ENCODE measurements at places on chromosomes 11 and 22. TPM values are rescaled to one million over a fixed set of nuclear protein-coding genes. Genes with fewer than 3 reads are reported as not detected.

DNA sequence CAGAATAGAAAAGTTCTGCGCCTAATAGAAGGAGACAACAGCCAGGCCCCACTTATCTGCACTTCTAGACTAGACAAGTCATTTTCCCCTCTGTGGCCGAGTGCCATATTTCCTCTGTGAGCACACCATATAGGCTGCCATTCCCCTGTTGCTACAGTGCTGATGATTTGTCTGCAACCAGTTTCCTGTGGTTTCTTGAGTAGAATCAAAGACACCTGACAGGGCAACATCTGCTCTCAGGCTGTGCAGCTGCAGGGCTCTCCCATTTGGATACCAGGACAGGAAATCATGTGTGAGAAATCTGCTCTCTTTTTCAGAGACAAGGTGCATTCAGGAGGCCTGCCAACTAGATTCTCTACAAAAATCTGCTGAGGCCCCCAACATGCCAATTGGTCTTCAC is 879.3 kb downstream of the DLG2 start:
- H3K4me3 ChIP-seq, result no peak overlapping the region
- no peaks in the 10 kb centered on the region for H3K36me3 ChIP-seq
- no peak for DNase-seq
- H3K27ac ChIP-seq, result no peak overlapping the region

- no peak overlapping the region for H3K27ac ChIP-seq
- no peak for DNase-seq
- H3K27me3 ChIP-seq, result no peaks in the 10 kb centered on the region
- no peaks in the 10 kb centered on the region for H3K4me1 ChIP-seq
- H3K4me3 ChIP-seq, result no peak overlapping the region
These were observed 453.4 kb downstream of the NTM start for GRCh38 chr11:131823772-131824171.

DNA sequence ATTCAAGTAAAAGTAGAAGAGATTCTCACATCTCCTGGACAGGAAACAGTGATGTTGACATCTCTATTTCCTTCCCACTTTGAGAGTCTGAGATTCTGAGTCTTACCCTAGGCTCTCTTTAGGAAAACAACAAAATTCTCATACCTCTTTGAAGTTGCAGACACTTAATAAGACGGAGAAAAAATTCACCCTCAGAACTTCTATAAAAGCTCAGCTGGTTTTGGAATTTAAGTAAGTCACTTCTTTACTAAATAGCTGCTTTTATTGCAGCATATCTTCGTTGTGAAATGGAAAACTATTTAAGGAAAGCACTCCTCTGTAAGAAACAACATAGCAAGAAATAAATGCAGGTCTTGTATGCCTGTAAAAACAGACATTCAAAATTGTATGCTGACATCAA is 79.1 kb downstream of the MSANTD4 start:
- no peak overlapping the region for H3K4me3 ChIP-seq
- H3K36me3 ChIP-seq, result no peaks in the 10 kb centered on the region
- H3K4me1 ChIP-seq, result no peaks in the 10 kb centered on the region
- no peaks in the 10 kb centered on the region for H3K27me3 ChIP-seq
- peak; percentile 29 for DNase-seq
- H3K27ac ChIP-seq, result no peak overlapping the region

DNA sequence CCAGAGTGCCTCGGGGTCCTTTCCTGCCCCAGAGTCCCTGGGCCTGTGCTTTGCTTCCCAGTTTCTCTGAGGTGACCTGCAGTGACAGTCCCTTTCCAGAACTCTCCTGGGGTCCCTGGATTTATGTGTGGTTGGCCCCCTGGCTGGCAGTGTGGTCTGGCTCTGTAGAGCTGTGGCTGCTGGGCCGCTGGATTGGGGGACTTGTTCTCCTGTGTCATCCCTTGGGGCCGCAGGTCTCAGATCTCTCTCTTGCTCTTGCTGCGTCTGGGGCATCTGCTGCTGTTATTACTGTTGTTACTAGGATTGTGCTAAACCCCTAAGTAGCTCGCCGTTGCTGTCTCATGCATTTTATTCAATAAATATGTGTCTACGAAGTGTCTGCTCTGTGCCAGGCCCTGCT is 31.9 kb downstream of the FAM83F start:
- DNase-seq, result no peak
- no peaks in the 10 kb centered on the region for H3K36me3 ChIP-seq
- no peaks in the 10 kb centered on the region for H3K27me3 ChIP-seq

DNA sequence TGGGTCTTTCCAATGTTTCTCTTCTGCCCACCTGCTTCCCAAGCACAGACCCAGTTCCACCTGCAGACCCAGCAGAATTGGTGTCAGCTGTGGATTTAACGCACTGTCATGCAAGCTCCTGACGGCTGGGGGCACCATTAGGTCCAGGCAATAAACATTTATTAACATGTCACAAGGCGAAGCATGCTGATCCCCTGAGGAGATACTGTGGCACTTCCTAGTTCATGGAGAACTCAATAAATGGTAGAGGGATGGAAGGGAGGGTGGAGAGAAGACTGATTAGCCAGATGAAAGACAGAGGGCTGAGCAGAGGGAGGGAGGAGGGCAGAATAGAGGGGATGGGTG is 68.3 kb upstream of the TSPAN18 start:
- no peaks in the 10 kb centered on the region for H3K4me1 ChIP-seq
- DNase-seq, result no peak
- no peak overlapping the region for H3K27ac ChIP-seq
- H3K36me3 ChIP-seq, result no peaks in the 10 kb centered on the region
- H3K27me3 ChIP-seq, result no peaks in the 10 kb centered on the region

PDE2A gene
- 12.6 TPM for polyA plus RNA-seq

TRIM6 gene
- polyA plus RNA-seq, result 5.3 TPM

OAF gene
- 22.7 TPM for polyA plus RNA-seq

PATE4 gene
- 0.17 TPM for polyA plus RNA-seq

TMEM191B gene
- 1.5 TPM for polyA plus RNA-seq

ANO5 gene
- 1.9 TPM for polyA plus RNA-seq
